ENCODE measurements at places on chromosomes 1 and 21.

DNA sequence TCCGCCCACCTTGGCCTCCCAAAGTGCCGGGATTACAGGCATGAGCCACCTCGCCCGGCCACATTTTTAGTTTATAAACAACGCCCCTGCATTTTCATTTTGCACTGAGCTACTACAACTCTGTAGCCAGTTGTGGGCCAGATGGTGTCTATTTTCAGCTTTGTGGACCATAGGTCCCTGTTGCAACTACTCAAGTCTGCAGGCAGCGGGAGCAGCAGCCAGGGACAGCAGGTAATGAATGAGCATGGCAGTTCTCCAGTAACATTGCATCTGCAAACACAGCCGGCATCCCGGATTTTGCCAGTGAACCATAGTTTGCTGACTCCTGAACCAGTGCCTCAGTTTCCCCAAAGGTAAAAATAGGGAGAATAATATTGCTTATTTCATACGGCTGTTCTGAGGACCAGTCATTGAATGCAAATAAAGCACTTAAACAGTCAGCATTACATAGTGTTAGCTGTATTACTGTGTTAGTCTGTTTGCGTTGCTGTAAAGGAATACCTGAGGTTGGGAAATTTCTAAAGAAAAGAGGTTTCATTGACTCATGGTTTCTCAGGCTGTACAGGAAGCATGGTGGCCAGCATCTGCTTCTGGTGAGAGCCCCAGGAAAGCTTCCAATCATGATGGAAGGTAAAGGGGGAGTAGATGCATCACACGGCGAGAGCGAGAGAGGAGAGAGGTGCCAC lies 65.5 kb upstream of the SLC45A1 start:
- DNase-seq = no peak

DNA sequence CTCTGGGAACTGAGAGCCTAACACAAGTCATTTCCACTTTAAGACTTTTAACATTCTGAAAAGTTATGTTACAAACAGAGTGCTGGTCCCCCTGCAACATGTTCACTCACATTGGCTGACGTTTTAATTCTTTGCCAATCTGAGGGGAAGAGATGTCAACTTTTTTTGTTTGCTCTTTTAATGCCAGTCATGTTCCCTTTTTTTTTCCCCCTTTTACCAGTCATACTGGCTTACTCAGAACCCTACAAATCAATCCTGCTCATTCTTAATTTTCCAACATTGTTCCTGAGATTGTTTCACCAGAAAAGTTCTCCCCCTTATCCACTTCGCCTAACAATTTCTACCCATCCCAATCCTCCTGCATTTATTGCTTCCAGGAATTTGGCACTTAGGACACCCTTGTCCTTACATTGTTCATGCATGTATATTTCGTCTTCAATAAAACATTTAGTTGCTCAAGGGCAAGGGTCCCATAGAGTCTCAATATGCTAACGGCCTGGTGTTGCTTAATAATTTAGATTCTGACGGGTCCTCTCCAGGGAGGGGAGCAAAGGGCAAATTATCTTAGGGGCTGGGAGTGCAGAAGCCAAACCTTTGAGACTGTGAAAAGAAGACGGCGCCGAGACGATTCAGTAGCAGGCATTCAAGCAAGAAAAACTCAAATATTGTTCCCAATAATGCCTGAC lies 624 bp upstream of the CR1L start:
- no peak for DNase-seq

DNA sequence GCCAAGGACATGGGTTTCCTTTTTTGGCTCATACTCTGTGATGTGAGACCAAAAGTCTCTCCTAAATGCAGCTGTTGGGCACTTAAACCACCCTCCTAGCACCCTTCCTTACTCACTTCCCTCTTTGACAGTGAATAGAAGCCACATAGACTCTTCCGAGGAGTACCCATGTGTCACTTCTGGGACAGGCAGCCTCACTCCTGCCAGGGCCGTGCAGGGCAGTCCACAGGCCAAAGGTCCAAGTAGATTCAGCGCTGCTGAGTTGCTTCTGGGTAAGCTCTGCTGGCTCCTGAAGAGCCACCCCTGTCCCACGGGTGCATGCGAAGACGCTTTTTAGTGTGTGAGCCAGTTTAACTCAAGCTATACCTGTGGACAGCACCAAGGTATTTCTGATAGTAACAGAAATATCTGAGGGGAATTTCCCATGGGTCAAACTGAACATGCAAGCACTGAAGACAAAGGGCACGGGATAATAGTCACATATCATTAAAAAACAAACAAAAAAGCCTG lies 36.8 kb upstream of the BMP8B start:
- no peak for DNase-seq

DNA sequence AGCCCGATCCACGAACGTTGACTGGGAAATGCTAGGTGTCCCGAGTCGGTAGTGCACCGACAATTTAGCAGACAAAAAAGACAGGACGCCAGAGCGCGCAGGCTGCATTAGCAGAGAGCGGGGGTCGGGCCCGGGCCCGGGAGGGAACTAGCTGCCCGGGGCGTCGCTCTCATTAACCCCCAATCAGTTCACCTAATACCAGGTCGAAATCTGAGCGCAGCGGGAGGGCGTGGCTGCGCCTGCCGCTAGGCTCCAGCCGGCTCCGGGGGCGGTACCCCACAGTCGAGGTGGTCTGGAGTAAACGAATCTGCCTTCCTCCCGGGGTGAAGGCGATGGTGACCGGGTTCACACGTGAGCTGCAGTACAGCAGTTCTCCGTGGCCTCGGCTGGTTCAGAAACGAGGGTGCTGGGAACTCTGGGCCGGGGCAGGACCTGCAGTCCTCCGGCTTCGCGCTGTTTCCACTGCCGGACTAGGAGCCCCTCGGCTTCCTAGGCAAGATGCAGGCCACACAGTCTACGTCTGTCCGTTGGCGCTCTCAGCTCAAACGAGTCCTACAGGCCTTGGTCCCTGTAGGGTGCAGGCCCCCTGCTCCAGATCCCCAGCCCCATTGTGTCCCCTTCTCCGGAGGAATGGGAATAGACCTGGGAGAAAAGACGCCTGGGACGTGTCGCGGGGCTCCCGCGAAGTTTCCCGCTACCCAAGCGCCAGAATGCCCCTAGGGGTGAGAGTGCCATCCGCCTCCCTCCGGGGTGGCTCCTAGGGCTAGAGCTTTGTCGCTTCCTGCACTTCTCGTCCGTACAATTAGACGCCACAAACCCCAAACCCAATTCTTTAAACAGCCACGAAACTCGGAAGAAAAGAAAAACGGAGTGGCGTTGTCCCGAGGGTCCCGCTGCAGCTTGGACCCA lies 2.0 kb downstream of the GFI1 start:
- DNase-seq = no peak

- DNase-seq = no peak
Observed at GRCh38 chr1:39575191-39576015, 1.2 kb downstream of the PABPC4 start.

GRCh38 chr1:159991513-159991912 lies 37.5 kb upstream of the SLAMF9 start:
- DNase-seq = no peak

GRCh38 chr1:183030053-183030452 lies 6.8 kb downstream of the LAMC1 start:
- no peak for DNase-seq

- no peak for DNase-seq
Observed at GRCh38 chr1:111193712-111194480, 6.5 kb downstream of the DENND2D start.

DNA sequence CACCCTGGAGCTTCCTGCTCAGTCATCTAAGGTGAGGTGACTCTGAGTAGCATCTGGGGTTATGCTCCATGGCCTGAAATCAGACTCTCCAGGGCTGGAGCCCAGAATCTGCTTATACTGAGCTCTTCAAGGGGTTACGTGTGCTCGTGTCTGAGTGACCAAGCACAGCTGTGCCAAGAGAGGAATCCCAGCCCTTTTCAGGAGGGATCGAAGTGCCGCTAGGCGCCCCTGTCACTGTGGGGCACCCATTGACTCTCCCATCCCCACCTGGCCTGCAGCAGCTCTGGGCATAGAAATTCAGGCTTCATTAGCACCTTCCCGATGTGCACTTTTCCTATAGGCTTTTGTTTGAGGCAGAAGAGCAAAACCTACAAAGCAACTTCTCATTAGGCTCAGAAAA lies 13.8 kb downstream of the VASH2 start:
- DNase-seq = no peak

- no peak for DNase-seq
Observed at GRCh38 chr1:196355206-196355786, 252.9 kb downstream of the KCNT2 start.

- no peak for DNase-seq
Observed at GRCh38 chr1:121471523-121471922, 286.7 kb downstream of the SRGAP2C start.

- no peak for DNase-seq
Observed at GRCh38 chr21:16081304-16081703, 351.5 kb downstream of the USP25 start.

GRCh38 chr1:1547011-1547410 lies 6.6 kb upstream of the TMEM240 start:
- no peak for DNase-seq

GRCh38 chr1:109876617-109877316 lies 33.9 kb upstream of the CSF1 start:
- DNase-seq = no peak

GRCh38 chr1:220873868-220874655 lies 5.2 kb upstream of the HLX start:
- DNase-seq = no peak

DNA sequence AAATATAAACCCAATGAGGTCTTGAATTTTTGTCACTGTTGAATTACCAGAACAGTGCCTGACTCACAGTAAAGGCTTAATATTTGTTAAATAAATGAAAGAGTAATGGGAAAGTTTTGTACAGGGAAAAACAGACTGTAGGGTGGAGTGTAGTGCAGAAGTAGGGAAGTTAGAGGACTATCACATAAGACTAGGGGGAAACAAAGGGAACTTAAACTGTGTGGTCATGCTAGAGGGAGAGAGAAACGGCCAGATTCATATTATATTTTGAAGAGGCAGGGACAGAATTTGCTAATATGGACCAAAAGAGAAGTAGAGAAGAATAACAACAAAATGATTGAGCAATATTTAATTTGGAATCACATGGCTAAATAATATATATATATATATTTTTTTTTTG lies 14.8 kb downstream of the CTSK start:
- DNase-seq = no peak

GRCh38 chr1:33634806-33635205 lies 162.4 kb downstream of the ZSCAN20 start:
- DNase-seq = no peak

DNA sequence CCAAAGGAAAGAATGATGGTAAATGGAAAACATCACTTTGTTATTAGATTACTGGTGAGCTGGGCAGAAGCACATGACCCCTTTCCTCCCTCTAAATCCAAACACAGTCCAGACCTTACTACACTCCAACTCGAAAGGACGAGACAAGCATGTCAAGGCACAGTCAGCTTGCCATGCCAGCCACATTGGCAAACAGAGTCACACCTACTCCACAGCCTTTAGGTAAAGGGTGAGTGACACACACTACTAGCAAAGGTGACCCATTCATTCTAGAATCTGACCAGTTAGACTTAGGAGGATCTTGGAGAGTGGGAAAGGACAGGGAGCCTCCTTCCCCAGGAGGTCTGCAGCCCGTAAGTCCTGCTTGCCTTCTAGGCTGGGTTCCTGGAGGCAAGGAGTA lies 3.0 kb downstream of the SLC44A3 start:
- no peak for DNase-seq

- DNase-seq = no peak
Observed at GRCh38 chr1:173356191-173356762, 120.9 kb upstream of the PRDX6 start.

GRCh38 chr21:16086936-16087335 lies 357.2 kb downstream of the USP25 start:
- DNase-seq = no peak

DNA sequence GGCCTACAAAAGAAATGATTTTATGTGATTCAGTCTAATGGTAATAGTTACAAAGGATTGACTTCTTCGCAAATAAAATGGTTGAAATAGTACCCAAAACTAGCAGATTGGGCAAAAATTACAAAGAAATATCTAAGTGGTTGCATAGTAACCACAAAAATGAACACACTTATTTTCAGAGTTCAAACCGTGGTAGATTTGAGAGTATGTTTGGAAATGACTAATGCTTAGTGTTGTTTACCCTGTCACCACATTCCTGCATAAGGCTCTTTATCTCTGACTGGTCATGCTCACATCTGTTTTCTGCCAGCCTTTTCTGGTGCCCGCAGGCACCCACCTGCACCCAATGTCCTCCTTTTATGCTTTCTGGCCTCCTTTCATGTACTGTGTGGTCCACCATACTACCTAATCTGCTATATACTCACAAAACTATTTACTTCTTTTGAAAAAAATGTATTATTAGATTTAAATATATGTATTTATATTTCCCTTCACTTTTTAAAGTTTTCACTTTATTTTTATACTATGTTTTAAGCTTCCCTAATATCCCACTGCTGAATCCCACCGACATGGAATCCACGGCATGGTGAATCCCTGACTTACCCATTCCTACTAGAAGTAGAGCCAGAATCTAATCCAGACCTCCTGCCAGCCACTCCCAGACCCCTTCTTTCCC lies 30.3 kb downstream of the PTPRC start:
- DNase-seq = no peak

GRCh38 chr21:41045534-41046268 lies 122.3 kb upstream of the BACE2 start:
- DNase-seq = no peak

GRCh38 chr1:201716742-201717135 lies 112.2 kb upstream of the IPO9 start:
- DNase-seq = no peak

- no peak for DNase-seq
Observed at GRCh38 chr1:117609471-117609911, 3.6 kb downstream of the TENT5C start.

GRCh38 chr1:89896105-89896942 lies 75.5 kb downstream of the LRRC8D start:
- DNase-seq = no peak

DNA sequence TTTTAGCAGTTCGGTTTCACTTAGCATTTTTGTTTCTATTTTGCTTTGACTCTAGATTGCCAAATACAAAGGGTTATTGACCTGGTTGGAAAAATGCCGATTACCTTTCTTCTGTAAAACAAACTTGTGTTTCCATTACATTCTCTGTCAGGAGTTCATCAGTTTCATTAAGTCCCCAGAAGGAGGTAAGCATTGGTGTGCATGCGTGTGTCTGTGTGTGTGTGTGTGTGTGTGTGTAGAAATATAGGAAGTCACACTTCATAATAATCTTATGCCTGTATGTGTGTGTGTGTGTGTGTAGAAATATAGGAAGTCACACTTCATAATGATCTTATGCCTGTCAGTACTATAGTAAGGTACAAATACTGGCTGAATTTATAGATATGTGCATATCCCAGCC lies 10.0 kb downstream of the RGSL1 start:
- DNase-seq = no peak

GRCh38 chr21:46219591-46220239 lies 8.9 kb downstream of the LSS start:
- DNase-seq = no peak
